Glutamatergic neuron (in vitro differentiated cells): ENCODE measurements at places on chromosomes 3 and 15. TPM values are rescaled to one million over a fixed set of nuclear protein-coding genes. Genes with fewer than 3 reads are reported as not detected.
A peak's percentile ranks its signal among the peaks of the same experiment; 100 is the strongest.

DNA sequence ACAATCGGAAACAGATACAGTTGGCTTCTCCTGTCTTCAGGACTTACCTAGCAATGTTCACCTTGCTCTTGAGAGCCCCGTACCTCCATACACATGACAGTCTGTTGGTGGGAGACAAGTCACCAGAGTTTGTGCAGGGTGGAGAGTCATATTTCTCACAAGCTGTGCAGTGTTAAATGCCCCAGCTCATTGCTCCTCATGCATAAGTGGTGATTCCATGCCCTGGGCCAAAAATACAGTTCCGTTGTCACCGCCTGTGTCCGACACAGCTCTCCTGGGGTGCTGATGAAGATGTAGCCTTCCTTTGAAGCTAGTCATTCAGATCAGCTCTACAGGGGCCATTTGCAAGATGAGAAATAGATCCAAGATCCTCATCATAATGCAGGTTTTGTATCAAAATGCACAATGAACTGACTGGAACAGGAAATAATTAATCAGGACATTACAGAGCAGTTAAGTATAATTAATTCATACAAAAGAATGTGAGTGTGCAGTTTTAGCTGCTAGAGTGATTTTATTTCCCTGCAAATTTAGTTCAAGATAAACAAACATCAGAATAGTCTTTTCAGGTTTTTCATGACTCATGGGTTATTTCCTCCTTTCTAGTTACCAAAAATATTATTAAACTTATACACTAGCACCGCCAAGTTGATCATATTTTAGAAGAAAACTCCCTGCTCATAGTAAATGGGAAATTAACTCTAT is 66.5 kb downstream of the CD47 start:
- H3K4me1 ChIP-seq = peaks cover 17% of the 10 kb centered on the region
- DNase-seq = no peak
- peak overlapping the region; percentile 90 for H3K27ac ChIP-seq
- H3K36me3 ChIP-seq = peaks cover 12% of the 10 kb centered on the region
- peaks cover 3% of the 10 kb centered on the region for H3K27me3 ChIP-seq

GRCh38 chr3:177646749-177647148 is 449.5 kb upstream of the TBL1XR1 start:
- DNase-seq = no peak
- H3K4me3 ChIP-seq = no peak overlapping the region
- no peaks in the 10 kb centered on the region for H3K36me3 ChIP-seq
- peaks cover 5% of the 10 kb centered on the region for H3K4me1 ChIP-seq
- no peak overlapping the region for H3K27ac ChIP-seq

GRCh38 chr3:121231872-121232271 is 313.9 kb downstream of the POLQ start:
- H3K27ac ChIP-seq = no peak overlapping the region
- H3K4me1 ChIP-seq = no peaks in the 10 kb centered on the region
- no peaks in the 10 kb centered on the region for H3K36me3 ChIP-seq
- H3K4me3 ChIP-seq = no peak overlapping the region

DNA sequence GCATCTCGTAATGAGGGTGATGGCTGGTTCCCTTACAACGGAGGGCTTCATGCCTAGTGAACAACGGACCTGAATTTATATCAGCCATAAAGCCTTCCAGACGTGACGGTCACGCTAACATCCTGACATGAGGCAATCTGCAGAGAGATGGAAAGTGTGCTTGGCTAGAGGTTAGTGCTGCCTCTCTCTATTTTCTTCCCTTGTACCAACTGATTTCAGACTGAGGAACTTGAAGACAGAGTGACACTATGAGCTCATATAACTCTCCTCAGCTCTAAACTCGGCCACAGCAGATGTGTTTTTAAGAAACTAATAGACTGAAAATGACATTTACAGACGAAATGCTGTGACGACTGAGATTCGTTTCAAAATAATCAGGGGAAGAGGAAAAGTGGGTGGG is 122.4 kb downstream of the XXYLT1 start:
- no peaks in the 10 kb centered on the region for H3K36me3 ChIP-seq
- no peak for DNase-seq
- H3K4me3 ChIP-seq = no peak overlapping the region
- peaks cover 54% of the 10 kb centered on the region for H3K4me1 ChIP-seq

DNA sequence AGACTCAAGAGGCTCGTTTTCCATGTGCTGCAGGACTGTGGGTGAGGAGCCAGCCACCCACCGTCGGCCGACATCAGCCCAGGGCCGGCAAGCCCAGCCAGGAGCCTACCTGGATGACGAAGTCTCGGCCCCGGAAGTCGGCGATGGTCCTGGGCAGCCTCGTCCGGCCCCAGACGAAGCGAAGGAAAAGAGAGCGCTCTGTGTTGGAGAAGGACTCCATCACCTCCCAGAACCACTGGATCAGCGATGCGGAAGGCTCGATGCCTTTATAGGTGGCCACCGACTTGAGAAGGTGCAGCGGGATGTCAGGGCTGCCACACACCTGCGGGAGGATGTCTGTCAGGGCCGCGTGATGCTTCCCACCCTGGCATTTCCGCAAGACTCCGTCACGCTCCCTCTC is 13.8 kb upstream of the OCA2 start:
- no peak for DNase-seq
- H3K36me3 ChIP-seq = peaks cover 15% of the 10 kb centered on the region
- H3K4me1 ChIP-seq = peaks cover 33% of the 10 kb centered on the region
- peaks cover 14% of the 10 kb centered on the region for H3K27me3 ChIP-seq
- no peak overlapping the region for H3K4me3 ChIP-seq

- no peaks in the 10 kb centered on the region for H3K36me3 ChIP-seq
- H3K27ac ChIP-seq = no peak overlapping the region
- DNase-seq = no peak
- peaks cover 3% of the 10 kb centered on the region for H3K27me3 ChIP-seq
- H3K4me1 ChIP-seq = no peaks in the 10 kb centered on the region
- H3K4me3 ChIP-seq = no peak overlapping the region
Observed at GRCh38 chr3:51930439-51930838, 11.3 kb downstream of the RRP9 start.

GRCh38 chr3:42503957-42504333 is 1.5 kb downstream of the VIPR1 start:
- H3K27ac ChIP-seq = no peak overlapping the region
- DNase-seq = peak; percentile 4
- peaks cover 6% of the 10 kb centered on the region for H3K4me1 ChIP-seq
- H3K4me3 ChIP-seq = no peak overlapping the region
- H3K27me3 ChIP-seq = peaks cover 20% of the 10 kb centered on the region

GRCh38 chr3:77267589-77267988 is 227.7 kb downstream of the ROBO2 start:
- DNase-seq = peak; percentile 58
- H3K36me3 ChIP-seq = no peaks in the 10 kb centered on the region
- peaks cover 73% of the 10 kb centered on the region for H3K4me1 ChIP-seq
- peak overlapping the region; percentile 74 for H3K4me3 ChIP-seq

- H3K27me3 ChIP-seq = peaks cover 8% of the 10 kb centered on the region
- peaks cover 26% of the 10 kb centered on the region for H3K4me1 ChIP-seq
- H3K27ac ChIP-seq = peak overlapping the region; percentile 98
- peak overlapping the region; percentile 89 for H3K4me3 ChIP-seq
- no peak for DNase-seq
Observed at GRCh38 chr3:23916152-23916885, 471 bp downstream of the NKIRAS1 start.

DNA sequence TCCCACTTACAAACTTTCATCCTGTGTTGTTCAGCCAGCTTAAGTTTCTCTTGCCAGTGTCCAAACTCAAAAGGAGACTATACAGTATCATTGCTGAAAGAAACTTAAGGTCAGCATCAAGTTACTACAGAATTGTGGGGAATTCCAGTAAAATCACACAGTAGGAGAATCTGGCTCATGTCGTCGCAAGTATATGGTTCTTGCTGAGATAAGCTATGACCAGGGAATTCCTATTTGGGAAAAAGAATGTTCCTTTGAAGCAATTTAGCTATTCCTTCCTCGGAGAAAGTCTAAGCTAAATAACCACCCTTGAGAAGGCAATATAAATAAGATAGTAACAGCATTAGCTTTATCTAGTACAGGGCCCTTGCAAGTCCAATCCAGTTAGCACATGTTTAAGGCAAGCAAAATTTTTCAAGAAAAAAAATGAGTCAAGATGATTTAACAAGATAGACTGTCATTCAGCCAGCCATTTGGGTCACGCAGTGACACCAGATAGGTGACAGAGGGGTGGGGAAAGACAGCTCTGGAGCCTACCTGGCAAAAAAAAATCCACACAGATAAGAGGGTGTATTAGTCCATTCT is 78.2 kb upstream of the THBS1 start:
- no peak for DNase-seq
- H3K4me1 ChIP-seq = no peaks in the 10 kb centered on the region
- peaks cover 2% of the 10 kb centered on the region for H3K27me3 ChIP-seq

DNA sequence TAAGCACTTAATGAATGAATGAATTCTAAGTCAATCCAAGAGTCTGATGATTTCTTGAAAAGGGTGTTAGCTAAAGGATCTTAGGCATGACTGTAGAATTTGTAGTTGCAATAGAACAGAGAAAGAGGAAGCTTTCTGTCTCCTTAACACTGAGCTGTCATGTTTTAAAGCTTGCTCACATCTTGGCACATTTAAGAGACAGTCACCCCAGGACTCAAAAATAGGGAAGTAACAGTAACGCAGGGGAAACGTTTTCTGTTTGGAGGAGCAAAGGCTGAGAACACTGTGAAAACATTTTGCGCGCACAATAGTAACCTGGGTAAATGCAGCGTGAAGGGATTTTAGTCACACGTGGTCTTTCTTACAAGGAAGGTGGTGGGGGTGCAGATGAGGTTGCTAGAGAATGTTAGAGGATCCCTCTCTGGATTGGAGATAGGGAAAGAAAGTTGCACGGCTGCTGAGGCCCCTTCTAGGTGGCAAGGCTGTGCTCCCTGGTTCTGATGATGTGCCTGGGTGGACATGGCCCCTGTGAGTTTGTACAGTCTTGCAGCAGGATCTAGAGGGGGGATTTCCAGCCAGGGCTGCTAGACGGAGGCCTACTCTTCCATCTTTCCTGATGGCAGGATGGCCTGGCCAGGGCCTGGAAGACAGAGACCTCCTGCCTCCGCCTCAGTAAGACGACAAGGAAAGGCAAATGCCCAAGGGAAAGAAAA is 12.0 kb downstream of the STARD5 start:
- peaks cover 4% of the 10 kb centered on the region for H3K27me3 ChIP-seq
- no peak overlapping the region for H3K4me3 ChIP-seq
- no peak overlapping the region for H3K27ac ChIP-seq
- DNase-seq = no peak
- H3K36me3 ChIP-seq = peaks cover 4% of the 10 kb centered on the region
- H3K4me1 ChIP-seq = no peaks in the 10 kb centered on the region

- peaks cover 5% of the 10 kb centered on the region for H3K36me3 ChIP-seq
- no peak for DNase-seq
- no peak overlapping the region for H3K4me3 ChIP-seq
- H3K4me1 ChIP-seq = peaks cover 47% of the 10 kb centered on the region
Observed at GRCh38 chr15:89119489-89120478, 31.5 kb downstream of the ABHD2 start.

- H3K36me3 ChIP-seq = no peaks in the 10 kb centered on the region
- no peak overlapping the region for H3K27ac ChIP-seq
- no peak for DNase-seq
- H3K27me3 ChIP-seq = no peaks in the 10 kb centered on the region
- H3K4me3 ChIP-seq = no peak overlapping the region
Observed at GRCh38 chr15:66875588-66876420, 173.8 kb downstream of the SMAD6 start.

DNA sequence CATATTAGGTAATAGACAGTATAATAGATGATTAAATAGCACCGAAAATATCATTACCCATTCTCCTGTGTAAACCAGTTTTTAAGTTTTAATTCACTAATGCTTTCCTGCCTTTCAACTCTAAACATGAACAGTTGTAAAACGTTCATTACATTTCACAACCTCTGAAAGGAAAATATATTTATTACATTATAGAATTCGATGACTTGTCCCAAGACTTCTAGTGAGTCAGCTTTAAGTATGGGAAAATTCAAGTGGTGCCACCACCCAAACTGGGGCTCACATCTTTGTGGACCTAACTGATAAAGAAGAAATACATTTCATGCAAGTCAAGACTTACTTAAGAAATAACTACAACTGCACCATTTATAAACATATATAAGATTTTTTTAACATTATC is 2.0 kb downstream of the TRIM59 start:
- H3K36me3 ChIP-seq = peaks cover 4% of the 10 kb centered on the region
- H3K4me3 ChIP-seq = no peak overlapping the region
- no peak for DNase-seq
- no peak overlapping the region for H3K27ac ChIP-seq

DNA sequence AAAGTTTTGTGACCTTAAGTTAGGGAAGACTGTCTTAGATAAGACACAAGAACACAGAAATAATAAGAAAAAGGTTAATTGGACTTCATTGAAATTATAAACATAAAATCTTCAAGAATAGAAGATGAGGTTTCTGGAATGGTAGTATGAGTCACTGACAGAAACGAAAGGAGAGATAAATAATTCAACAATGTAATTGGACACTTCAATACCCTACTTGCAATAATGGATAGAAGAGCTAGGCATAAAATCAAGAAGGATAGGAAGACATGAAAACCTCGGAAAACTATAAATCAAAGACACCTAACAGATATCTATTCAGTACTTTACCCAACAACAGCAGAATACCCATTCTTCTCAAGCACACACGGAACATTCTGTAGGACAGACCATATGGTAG is 15.9 kb upstream of the MFSD1 start:
- H3K4me1 ChIP-seq = no peaks in the 10 kb centered on the region
- DNase-seq = no peak
- no peak overlapping the region for H3K4me3 ChIP-seq
- H3K36me3 ChIP-seq = no peaks in the 10 kb centered on the region
- H3K27ac ChIP-seq = no peak overlapping the region

DNA sequence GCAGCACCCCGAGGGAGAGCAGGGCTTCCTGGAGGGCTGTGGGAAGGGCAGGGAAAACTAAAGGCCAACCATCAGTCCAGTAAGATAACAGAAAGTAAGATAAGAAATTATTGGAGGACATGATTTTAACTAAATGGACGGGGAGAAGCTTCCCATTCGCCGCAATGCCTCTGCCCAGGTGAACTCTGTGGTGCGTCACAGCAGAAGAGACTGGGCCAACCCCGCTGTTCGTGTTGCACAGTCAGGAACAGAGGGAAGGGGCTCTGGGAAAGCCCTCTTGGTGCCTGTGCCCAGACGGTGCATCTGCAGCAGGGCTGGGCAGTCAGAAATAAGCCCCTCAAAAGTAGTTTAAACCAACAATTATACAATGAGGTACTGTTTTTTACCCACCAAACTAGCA is 284.1 kb downstream of the OCA2 start:
- peaks cover 8% of the 10 kb centered on the region for H3K36me3 ChIP-seq
- no peak overlapping the region for H3K27ac ChIP-seq
- H3K4me3 ChIP-seq = no peak overlapping the region
- peaks cover 5% of the 10 kb centered on the region for H3K4me1 ChIP-seq
- DNase-seq = no peak

DNA sequence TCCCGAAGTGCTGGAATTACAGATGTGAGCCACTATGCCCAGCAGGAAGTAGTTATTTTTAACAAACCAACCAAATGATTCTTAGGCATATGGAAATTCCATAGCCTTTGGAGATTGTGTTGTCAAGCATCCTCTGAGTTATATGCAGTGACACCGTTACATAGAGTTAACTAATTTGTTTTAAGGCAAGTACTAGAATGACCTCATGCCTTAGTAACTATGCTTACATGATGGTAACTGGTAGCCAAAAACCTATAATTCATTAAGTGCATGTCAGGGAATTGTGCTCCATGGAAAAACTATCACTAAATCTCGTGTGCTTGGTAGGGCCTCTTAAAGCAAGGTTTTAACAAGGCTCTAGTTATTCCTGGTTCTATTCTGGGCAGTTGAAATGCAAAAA is 392.8 kb downstream of the TUSC7 start:
- DNase-seq = no peak
- no peaks in the 10 kb centered on the region for H3K27me3 ChIP-seq
- H3K27ac ChIP-seq = no peak overlapping the region

Gene ALDH1L1
- not detected for total RNA-seq

Gene C2CD4A
- total RNA-seq = 0.20 TPM

Gene SUCNR1
- not detected for total RNA-seq

Gene EOMES
- total RNA-seq = not detected
